ENCODE measurements at places on chromosomes 7 and 10.

DNA sequence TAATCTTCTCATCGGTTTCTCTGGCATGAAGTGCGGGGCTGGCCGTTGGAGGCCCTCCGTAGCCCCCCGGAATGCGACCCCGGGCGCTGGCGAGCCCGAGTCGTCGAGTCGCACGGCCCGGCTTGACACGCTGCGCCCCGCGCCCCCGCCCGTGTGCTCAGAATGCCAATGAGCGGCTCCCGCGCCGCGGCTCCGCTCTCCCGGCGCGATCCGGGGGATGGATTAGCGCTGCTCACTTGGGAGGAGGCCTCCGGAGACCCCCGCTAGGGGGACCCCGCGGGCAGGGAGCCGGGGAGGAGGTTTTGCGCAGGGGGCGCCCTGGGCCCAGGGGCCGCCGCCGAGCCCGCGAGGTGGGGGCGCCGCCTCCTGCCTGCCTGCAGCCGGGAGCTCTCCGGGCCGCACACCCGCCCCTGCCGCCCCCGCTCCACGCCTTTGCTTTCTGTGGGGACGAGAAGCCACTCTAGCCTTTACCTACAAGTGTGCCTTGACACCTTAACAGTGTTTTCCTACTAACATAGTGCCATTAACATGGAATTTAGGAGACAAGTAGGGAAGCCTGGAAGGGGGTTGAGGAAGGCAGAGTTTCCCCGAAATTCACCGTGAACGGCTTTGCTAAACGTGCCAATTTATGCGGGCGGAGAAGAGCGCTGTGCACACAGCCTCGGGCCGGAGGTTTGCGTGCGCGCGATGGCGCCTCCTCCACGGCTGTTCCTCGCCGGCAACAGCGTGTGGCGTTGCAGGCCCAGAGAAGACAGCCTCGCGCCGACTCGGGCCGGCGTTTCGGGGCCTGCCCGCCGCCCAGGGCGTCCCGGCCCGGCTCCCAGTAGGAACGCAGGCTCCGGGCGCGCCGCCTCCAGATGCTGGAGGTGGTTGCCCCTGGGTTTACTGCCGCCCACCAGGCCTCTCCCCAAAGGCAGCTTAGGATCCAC, 7.1 kb downstream of the SHH start:
- DNase-seq = peak; percentile 59

DNA sequence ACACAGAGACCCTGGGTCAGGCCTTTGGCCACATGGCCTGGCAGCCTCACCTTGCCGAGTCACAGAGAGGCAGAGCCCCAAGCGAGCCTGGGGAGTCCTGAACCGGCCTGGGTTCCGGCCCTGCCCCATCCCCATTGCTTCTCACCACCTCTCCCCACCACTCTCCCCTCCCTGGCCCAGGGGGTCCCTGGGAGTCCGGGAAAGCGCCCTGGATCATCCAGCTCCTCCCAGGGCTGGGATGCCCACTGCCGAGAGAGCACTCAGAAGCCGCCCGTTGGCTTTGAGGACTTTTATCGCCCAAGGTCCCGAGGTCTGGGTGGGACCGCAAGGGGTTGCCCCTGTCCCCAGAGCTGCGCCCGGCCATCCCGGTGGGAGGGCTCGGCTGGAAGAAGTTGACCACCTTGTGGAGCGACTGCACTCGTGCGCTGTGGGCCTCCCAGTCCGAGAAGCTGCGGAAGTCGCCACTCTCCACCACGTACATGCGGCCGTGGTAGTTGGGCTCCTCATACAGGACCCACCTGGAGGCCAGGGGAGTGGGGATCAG, 8.1 kb downstream of the CRYGN start:
- no peak for DNase-seq

- DNase-seq = no peak
These were observed 350.5 kb upstream of the LRRTM3 start for GRCh38 chr10:66575251-66575855.

GRCh38 chr7:140367528-140367927, 30.8 kb downstream of the SLC37A3 start:
- no peak for DNase-seq

DNA sequence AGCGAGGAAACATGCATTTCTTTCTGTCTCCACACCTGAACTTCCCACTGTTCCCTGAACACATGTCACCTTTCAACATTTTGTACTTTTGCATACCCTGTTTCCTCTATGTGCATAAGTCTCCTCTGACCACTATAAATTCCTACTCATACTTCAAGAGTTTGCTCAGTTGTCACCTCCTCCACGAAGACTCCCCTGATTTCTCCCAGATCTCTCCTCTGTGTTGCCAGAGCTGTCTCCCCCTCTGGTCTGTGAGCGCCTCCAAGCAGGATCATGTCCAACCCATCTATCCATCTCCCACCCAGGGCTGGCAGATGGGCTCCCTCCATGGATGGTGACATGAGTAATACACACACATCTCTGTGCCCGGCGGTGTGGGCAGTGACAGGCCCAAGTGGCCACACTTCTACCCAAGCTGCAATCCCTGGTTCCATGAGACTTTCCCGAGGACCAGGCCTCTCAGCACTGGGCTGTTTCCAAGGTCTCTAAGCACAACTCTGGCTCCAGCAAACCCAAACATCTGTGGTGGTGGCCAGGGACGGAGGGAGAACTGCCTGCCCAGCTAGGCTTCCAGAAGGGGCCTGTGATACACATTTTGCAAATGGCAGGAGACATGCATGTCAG, 135.9 kb downstream of the GRID1 start:
- no peak for DNase-seq

DNA sequence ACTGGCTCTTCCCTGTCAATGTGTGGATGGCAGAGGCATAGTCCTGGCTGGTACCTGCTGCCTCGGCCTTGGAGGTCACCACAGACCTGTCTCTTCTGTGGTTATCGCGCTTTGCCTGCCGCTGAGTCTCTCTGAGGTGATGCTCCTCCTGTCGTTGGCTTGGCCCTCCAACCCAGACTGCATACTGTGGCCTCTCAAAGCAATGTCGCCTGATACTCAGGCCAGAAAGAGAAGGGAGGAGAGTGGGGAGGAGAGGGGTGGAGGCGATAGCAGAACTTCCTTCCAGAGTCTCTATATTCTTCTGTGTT, 133.2 kb upstream of the KCNMA1 start:
- DNase-seq = no peak

DNA sequence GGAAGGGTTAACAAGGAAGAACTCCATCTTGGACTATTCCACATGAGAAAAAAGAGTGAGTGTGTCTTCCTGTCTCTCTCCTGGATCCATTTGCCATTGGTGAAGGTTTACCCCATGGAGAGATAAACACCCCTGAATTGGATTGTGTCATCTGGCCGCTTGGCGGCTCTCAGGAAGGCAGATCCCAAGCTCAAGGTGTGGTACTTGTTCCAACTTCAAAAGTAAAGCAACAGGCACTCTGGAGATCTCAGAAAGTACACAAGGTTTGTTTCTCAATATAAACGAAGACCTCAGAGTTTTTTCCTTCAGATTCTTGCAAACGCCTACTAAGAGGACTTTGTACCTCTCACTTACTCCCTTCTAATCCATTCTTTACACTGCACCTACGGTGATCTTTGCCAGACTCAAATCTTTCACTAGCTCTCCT, 116.7 kb downstream of the REEP3 start:
- DNase-seq = no peak

DNA sequence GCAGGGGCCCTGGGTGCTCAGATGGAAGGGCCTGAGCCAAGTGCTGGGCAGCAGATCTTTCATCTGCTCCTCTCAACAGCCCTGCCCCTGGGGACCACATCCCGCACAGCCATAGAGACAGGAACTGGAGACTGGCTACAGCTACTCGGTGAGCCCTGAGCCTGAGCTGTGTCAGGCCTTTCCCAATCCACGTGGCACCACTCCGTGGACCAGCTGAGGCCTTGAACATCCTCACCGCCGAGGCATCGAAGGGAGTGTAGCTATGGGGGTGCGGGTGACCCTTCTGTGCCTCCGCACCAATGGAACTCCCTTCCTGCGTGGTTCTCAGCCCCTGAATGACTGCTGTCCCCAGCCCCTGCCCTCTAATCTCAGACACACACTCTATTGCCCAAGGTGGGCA, 362.7 kb upstream of the SHH start:
- DNase-seq = no peak

- DNase-seq = no peak
These were observed 10.0 kb downstream of the MTURN start for GRCh38 chr7:30144657-30145306.

GRCh38 chr10:119252051-119252465, 44.7 kb downstream of the GRK5 start:
- no peak for DNase-seq

- DNase-seq = no peak
These were observed 256.5 kb downstream of the PHTF2 start for GRCh38 chr7:78055001-78055573.

DNA sequence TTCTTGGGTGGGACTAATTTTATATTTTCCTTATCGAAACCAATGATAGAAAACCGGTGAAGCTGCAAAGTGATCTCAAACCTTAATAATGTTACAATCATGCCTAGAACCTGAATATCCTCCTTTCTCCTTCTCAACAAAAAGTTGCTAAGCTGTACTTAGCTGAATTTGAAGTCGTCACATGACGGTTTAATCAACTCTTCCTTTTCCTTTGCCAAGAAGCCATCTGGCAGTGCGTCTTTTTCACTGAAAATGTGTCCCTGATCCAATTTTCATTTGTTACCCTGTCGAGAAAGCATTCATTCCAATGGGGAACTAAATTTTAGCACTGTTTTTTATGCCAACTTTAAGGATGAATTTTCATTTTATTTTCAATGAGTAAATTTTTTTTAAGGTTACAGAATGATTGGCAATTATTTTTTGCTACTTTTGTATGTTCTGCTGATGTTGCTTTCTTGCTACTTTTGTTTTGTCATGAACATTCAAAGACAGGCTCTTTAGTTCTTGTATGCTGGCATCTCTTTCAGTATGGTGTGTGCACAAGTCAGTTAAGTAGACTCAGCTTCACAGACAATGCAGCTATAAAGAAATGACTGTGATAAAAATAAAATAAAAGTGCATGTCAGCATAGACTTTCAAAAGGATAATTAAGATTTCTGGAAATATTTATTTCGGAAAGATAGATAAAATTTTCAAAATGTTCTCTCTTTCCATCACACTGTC, 980.0 kb downstream of the DNAJB9 start:
- DNase-seq = peak; percentile 45

GRCh38 chr7:69631131-69631530, 32.9 kb downstream of the AUTS2 start:
- DNase-seq = no peak

DNA sequence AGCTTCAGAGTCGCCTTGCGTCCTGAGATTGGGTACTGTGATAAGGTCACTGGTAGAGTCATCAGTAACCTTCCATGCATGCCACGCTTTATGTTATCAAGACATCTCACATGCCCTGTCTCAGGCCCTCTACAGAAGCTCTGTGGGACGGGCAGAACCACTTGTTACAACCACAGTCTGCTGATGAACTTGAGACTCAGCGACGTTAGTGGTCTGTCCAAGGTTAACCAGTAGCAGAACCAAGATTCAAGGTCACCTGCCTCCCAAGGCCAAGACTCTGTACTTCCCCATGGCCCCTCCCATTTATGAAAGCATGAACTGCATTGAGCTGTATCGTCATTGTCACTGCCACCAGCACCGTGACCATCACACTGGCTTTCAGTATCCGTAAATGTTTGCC, 15.0 kb downstream of the IQCE start:
- DNase-seq = no peak

DNA sequence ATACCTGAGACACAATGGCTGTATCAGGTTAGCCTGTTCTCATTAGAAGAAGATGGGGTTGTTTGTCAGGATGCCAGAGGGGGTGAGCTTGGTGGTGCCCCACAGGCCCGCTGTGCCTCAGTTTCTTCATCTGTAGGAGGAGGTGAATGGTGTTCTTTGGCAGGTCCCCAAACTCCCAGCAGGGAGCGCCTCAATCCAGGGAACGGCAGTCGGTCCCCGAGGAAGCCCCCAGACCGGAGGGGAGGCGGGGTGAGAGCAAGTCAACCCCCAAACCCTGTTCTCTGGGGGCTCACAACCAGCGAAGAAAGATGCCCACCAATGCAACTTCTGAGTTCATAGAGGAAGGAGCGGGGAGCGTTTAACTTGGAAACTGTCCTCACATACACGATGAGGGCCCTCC, 16.0 kb downstream of the C10orf105 start:
- no peak for DNase-seq

Measured in Ammon's horn (tissue), 1 donor.